NCI-H1105 treated with DMSO at 0.1 percent for 48 hours (cell line): ENCODE measurements at places on chromosomes 16 and 17.

DNA sequence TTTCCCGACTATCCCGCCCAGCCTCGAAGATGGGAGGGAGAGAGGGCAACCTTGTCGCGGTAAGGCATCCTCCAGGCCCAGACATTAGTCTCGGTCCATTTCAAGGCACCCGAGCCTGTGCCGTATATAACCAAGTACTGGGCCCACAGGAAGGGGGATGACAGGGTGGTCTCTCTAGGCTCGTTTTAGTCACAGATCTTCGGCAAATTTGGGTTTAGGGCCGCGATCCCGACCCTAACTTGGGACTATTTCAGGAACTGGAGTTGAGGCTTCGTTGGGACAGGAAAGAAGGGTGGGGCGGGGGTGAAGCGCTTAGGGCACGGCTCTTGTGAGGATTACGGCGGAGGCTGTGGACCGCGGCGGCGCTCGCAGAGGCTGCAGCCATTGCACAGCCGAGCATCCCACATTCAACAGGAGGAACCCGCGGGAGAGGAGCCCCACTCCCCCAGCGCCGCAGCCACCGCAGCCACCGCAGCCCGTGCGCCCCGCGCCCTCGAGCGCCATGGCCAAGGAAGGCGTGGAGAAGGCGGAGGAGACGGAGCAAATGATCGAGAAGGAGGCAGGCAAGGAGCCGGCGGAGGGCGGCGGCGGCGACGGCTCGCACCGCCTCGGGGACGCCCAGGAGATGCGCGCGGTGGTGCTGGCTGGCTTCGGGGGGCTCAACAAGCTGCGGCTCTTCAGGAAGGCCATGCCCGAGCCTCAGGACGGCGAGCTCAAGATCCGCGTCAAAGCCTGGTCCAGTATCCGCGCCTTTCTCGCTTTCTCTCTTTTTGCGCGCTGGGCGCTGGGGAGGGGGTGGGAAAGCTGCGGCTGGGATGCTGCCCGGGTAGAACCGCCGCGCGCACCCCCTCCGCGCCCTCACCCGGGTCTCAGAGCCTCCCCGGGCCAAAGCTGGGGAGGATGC, at the start of gene VAT1L:
TSS of gene VAT1L (plus strand) at position 384 of the 904 bp plus-strand sequence. CDS start at position 503, 119 bp downstream.
- DNase-seq, result peak; percentile 38

GRCh38 chr16:68134644-68135043, 49.5 kb downstream of the NFATC3 start:
- DNase-seq, result no peak

DNA sequence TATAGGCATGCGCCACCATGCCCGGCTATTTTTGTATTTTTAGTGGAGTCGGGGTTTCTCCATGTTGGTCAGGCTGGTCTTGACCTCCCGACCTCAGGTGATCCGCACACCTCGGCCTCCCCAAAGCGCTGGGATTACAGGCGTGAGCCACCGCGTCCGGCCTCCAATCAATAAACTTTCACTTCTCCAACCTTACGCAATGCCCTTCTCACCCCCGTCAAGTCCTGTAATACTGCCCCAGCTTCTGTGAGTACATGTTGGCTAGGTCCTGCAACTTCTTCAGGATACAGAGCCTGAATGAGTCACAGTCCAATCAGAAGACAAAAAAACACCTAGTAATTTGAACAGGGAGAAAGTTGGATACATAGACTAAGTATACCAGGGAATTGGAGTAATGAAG, 47.1 kb upstream of the PHOSPHO1 start:
- DNase-seq, result no peak

DNA sequence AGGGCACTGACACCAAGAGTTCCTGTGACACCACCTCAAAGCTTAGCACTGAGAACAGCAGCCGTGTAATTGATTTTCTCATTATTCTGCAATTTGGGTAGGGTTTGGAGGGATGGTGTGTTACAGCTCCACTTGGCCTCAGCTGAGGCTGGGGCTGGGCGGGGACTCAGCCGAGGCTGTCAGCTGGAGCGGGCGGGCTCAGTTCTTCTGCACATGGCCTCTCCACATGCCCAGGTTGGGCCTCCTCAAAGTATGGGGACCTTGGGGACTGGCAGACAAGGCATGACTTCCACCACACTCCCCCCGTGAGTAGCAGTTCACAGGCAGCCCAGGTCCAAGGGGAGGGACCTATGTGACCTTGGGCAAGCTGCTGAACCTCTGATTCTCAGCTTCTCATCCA, 171.5 kb downstream of the IRF8 start:
- no peak for DNase-seq

GRCh38 chr17:75875940-75876189, 2.5 kb downstream of the TRIM47 start:
- no peak for DNase-seq
